NCI-H446 treated with DMSO at 0.1 percent for 48 hours (cell line): ENCODE measurements at places on chromosomes 13 and 19.

- no peak for DNase-seq
Measured at GRCh38 chr13:31242367-31242766, 42.6 kb downstream of the B3GLCT start.

GRCh38 chr19:8094336-8094735 is 41.8 kb downstream of the CCL25 start:
- DNase-seq: no peak

- peak; percentile 81 for DNase-seq
Measured at GRCh38 chr13:71867131-71867814, at the start of gene DACH1. TSS of gene DACH1 (minus strand) at chr13:71867204.

- DNase-seq: no peak
Measured at GRCh38 chr19:30653646-30654386, 281.6 kb downstream of the ZNF536 start.

- DNase-seq: no peak
Measured at GRCh38 chr13:72469906-72470305, 257.5 kb downstream of the MZT1 start.

DNA sequence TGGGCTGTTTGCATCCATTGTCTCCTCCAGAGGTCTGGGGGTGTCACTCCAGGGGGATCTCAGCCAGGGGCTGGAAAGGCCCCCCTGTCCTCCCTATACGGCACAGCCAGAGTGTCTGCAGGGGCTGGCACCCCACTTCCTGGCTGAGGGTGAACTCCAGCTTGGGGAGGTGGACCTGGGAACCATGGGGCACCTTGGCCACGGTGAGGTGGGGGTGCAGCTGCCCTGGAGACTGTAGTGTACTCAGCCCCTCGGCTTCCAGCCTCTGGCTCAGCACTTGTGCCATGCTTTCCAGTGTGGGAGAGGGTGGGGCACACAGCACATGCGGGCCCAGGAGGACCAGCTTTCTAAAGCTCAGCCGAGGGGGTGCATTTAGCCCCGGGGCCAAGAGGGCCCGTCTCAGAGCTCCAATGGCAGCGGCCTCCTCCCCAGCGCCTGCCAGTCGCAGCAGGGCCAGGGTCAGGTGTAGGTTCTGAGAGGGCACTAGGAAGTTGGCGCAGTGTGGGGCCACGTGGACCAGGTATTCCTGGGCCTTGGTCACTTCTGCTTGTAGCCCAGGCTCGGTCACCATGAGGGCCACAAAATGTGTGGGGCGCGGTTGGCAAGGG is 1.4 kb downstream of the LENG9 start:
- no peak for DNase-seq
